ENCODE measurements at places on chromosomes 12 and 14.

DNA sequence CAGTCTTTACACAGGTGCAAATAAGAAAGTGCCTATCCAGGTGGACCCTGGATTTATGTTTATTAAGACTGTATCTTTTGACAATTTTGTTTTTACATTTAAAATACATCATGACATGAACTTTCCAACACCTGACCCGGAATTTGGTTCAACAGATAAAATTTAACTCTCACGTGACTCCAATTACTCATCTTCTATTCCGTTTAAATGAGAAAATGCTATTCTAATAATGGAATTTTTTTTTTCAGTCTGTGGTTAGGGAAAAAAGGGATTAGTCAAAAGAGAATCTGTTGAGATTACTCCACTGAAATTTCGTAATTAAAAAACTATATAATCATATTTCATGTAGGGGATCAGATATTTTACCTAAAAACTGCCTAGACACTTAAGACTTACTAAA is 11.1 kb downstream of the VPS37B start:
- DNase-seq: no peak

DNA sequence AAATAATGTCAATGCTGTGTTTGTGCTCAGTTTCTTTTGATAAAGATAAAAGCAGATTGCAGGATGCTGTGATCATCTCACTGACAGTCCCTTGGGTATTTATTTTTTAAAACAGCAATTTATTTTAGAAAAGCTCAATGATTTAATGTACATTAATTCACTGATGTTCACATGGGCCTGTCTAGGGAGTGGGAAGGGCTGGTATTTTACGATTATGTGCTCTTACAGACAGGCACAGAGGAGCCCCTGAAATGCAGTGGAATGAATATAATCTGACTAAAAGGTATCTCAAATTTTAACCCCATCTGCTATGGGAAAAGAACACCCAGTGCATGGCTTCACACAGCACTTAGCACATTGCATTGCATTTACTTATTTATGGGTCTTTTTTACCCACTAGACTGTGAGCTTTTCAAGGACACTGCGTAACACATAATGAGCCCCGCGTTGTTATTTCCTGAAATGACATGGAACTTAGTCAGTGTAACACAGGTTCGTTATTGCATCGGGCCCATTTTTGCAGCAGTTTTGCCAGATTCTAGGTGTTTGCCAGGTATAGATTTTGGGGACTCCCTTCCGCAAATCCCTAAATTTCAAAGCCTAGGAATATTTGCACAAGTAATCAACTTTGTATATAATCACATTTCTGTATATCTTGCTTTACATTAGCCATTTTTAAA is 425.3 kb upstream of the FBXO33 start:
- DNase-seq: no peak

DNA sequence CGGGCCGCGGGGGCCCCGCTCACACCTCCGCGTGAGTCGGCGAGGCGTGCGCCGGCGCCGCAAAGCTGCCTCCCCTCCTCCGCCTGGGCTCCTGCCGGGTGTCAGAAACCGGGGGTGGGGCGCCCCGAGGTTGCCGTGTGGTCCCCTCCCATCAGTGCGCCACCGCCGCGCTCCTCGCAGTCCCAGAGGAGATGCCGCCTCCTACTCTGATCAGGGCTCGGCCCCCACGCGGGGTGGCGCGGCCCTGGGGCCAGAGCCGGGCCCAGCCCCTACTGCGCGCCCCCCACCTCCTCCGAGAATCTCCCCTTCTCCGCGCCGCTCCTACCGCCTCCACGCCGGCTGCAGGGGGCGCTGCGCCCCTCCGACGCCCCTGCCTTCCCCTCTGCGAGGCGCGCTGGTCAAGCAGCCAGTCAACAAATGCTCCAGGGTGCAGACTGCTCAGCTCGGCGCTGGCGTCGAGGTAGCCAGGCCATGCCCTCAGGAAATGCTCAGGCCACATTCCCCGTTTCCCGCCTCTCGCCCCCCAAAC is 467 bp upstream of the JAG2 start:
- no peak for DNase-seq

DNA sequence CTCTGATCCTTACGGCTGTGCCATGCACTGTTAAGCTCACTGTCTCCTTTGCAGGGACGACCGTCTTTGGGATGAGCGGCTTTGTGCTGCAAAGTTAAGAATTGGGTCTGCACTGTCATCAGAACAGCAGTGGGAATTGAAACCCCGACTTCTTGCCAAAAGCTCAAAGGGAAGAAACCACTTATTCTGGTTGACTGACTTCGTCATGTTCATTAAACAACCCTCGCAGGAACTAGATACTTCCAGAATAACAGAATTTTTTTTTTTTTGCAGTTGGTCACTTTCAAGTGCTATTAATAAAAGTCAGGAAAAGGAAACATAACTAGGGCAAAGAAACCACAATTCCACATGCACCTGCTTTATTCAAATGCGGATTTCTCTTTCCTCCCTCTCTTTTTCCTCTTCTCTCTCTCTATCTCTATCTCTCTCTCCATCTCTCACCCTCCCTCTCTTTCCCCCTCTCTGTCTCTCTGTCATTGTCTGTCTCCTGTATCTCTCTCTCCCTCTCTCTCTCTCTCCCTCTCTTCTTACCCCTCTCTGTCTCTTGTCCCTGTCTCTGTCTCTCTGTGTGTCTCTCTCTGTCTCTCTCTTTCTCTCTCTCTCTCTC is 12.3 kb upstream of the GLT1D1 start:
- no peak for DNase-seq

DNA sequence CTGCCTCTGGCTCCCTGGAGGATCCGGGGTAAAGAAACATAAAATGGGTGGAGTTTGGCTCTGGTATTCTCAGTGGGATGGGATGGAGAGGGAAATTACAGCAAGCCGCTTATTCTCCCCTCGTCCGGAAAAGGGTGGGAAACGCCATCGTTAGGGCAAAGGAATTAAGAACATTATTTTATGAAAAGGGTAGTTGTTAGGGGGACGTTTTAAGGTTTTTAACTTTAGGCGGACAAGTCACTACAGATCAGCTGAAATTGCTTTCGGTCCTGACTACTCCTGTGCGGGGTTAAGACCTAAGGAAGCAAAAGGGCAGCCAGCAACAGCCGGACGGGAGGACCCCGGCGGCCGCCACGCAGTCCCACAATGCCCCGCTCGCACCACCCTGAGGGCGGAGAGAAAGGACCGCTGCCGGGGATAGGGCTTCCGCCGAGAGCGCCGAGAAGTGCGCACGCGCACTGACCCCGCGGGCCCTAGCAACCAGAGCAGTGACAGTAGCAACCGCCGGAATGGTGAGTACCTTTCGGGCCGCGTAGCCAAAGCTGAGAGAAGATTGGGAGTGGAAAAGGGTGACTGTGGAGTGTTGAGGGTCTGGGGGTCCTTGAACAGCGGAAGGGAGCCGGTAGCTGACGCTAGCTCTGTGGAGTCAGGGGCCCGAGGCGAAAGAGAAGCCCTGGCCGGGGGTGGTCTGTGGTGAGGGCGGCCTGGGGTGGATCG is at the start of gene DNAL1:
TSS of gene DNAL1 (plus strand) at position 456 of the 717 bp plus-strand sequence. CDS start at position 510, 54 bp downstream.
- peak; percentile 94 for DNase-seq

- DNase-seq: no peak
Observed at GRCh38 chr12:68163560-68164081, 4.1 kb upstream of the IFNG start.

DNA sequence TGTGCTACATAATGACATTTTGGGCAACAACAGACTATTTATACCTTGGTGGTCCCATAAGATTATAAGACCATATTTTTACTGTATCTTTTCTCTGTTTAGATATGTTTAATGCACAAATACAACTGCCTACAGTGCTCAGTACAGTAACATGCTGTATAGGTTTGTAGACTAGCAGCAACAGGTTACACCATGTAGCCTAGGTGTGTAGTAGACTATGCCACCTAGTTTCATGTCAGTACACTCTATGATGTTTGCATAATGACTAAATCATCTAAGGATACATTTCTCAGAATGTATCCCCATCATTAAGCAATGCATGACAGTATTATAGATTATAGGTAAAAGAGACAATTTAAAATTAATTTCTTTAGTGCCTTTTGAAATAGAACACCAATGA is 30.7 kb upstream of the CEBPE start:
- no peak for DNase-seq

GRCh38 chr14:103728721-103729120 is 13.1 kb downstream of the ZFYVE21 start:
- no peak for DNase-seq

DNA sequence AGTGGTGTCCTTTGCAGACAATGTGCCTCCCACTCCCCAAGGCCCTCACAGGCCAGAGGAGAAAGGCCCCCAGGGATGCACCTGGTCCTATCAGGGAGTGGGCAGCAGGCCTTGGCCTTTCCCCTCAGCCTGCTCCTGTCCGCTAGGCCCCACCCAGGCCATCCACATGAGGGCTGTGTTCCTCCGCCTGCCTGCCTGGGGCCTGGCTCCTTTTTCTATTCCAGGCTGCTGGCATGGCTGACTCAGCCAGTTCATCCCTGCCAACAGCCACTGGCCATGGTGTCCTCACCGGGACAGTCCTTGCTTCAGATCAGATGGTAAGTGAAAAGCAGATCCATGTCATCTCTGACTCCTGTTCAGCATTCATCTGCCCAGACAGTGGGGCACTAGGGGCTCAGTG is 13.4 kb downstream of the ISM2 start:
- no peak for DNase-seq

- DNase-seq: no peak
Observed at GRCh38 chr12:111570084-111570961, 28.8 kb downstream of the ATXN2 start.

DNA sequence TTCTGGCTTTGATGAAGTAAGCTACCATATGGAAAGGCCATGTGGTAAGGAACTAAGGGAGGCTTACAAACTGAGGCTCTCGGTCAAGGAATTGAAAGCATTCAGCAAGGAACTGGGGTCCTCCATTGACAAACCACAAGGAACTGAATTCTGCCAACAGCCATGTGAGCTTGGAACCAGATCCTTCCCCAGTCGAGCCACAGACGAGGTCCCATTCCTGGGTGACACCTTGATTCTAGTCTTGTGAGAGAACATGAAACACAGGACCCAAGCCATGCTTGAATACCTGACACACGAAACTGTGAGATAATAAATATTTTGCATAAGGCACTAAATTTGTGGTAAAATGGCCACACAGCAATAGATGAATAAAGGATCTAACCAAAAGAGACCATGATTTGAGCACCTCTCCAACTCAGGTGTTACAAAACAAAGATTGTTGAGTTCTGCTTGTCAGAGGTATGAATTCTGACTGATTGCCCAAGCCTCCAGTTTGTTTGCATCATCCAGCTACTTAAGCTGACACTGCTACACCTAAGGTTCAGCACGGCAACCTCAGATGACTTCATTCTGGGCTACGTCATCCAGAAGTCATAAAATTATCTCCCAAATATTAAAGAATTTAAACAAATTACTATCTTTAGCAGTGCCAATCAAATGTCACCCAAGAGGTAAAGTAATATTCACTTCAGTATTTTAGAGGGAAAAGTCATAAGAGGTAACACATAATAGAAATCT is 59.4 kb downstream of the GARIN6 start:
- DNase-seq: no peak

- peak; percentile 71 for DNase-seq
Observed at GRCh38 chr14:89618811-89619551, 201.9 kb upstream of the FOXN3 start.

DNA sequence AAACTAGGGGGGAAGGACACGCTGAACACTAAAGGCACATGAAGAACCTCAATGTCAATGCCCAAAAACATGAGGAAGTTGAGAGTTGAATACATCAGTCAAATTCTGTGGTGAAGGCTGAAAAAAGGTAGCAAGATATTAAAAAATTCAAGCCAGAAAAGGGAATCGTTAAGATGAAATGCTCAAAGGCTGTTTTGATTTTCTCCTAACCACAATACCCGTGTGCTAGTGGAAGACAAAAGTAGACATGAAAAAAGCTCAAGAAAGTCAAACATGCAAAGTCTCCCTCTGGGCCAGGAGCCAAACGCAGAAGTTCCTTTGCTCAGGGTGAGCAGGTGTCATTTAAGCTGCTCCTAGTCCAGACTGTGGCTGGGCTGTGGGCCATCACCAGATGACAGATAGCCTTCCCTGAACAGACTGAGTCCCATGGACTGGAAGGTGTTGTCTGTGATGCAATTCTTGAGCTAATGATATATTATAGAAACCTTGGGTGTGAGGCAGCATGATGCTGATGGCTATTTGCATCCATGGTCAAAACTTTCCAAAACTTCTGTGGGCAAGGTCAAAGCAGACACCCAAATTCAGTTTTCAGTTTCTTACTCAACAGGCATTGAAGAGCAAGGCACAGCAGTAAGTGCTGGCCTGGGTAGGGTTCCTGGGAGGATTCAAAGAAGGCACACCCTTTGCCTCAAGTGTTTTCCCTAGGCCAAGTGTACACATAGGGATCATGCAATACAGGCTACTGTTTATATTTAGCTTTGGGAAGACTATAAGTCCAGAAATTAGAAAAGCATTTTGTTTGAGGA is 81.6 kb downstream of the MYRFL start:
- DNase-seq: no peak

GRCh38 chr14:55450987-55451386 is 10.6 kb upstream of the TBPL2 start:
- no peak for DNase-seq

DNA sequence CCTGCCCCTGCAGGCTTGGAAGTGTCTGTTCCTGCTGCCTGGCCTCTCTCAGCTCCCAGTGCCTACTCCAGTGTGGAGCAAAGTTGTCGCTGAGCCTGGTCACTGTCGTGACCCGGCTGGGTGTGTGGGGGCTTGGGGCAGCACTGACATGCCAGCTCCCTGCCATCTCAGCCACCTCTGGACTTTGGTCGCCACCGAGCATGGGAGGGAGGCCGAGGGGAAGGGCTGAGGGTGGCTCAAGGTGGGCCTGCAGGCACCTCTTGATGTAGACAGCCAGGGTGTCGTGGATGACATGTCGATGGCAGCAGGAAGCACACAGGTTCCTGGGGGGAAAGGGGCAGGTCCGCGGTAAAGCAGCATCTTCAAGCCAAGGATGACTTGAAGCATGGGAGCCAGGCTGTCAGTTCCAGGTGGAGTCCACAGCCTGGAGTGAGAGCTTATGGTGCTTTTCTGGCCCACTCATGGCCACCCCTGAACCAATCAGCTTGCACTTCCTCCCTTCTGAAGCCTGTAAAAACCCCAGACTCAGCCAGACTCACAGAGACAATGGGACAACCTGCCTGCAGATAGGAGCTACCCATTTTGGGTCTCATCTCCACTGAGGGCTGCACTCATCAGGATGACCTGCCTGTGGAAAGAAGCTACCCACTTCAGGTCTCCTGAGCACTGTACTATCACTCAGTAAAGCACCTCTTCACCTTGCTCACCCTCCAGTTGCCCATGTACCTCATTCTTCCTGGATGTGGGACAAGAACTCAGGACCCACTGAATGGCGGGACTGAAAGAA is 210.1 kb downstream of the MON2 start:
- no peak for DNase-seq

GRCh38 chr14:56687123-56687522 is 107.5 kb downstream of the TMEM260 start:
- no peak for DNase-seq

All from mucosa of descending colon (tissue), 3 donors.